ENCODE measurements at places on chromosomes 12 and 14.

DNA sequence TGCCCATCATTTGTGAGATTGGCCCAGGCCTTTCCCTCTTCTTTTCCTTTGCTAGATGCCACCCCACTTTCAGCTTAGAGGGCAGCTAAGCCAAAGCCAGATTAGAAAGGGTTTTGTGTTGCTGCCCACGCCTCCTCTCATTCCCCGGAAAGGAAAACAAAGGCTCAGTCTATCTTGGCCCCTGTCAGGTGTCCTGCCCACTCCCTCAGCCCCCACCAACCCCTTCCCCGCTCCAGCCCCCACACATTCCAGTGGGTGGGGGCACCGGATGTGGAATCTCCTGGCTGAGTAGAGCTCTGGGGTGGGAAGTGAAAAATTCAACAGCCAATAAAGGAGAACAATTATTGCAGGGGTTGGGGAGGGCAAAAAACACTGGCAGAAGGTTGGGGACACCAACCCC is 2.2 kb downstream of the BLOC1S1 start:
- no peak for DNase-seq

DNA sequence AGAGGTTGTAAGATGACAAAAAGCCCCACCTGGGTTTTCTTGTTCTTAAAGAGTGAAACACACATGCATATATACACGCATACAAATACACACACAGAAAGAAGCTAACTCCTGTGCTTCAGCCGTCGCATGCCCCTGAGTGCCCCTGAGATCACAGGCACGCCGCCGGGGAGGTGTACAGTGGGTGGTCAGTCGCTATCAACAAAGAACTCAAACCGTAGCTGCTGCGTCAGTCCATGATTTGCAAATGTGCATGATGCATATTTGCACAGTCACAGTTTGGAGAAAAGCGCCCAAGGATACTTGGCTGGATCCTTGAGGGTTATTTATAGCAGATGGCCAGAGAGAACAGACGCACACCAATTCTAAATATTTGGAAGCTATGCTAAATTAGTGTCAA is 206.9 kb downstream of the TMEM132D start:
- no peak for DNase-seq

GRCh38 chr12:31589598-31589903 is 1.4 kb downstream of the DENND5B start:
- no peak for DNase-seq

DNA sequence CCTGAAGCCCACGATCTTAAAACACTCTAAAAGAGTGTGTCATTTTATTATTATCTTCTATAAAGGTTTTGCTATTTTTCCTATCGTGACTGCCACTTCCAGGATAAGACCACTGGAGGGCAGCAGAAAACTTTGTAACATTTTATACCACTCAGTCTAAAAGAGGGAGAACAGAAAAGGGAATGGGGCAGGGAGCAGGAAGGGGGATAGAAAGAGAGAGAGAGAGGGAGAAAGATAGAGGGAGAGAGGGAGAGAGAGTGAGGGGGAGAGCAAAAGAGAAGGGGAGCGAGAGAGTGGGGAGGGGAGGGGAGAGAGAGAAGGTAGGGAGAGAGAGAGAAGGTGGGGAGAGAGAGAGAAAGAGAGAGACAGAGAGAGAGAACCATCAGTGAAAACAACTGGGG is 2.0 kb upstream of the ART4 start:
- DNase-seq = no peak

GRCh38 chr12:69534389-69534822 is 50.9 kb upstream of the CCT2 start:
- DNase-seq = no peak

DNA sequence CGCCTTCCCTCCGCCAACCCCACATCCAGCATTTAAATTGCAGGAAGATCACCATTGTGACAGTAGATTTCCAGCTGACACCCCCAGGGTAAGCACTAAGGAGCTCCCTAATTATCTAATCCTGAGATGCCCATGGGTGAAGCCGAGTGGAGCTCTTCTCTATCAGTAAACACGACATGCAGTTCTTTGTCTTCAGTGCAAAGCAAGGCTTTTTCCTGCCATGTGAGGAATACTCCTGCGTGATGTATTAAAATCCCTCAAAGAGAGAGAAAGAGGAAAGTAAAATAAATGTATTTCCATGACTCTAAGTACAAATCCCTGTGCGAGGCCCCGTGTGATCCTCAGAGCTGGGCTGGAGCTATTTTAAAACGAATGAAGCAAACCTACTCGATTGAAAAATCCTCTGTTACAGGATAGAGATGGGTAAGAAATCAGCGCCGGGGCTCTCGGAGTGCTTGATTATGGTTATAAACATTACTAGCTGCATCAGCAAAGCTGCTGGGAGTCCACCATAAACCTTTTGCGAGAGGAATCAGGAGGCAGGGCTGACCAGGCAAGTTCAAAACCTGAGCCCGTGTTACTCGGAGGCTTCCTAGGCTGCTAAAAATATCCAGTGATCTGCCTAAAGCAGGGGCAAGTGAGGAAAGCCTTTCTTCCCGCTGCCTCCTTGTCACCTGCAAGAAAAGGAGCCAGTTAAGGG is 61.5 kb downstream of the MAP1LC3B2 start:
- DNase-seq = no peak
